Astrocyte of the cerebellum (primary cell): ENCODE measurements at places on chromosomes 12 and 14.
A peak's percentile ranks its signal among the peaks of the same experiment; 100 is the strongest.

- DNase-seq = no peak
These were observed 27.2 kb downstream of the EFCAB11 start for GRCh38 chr14:89927186-89927865.

DNA sequence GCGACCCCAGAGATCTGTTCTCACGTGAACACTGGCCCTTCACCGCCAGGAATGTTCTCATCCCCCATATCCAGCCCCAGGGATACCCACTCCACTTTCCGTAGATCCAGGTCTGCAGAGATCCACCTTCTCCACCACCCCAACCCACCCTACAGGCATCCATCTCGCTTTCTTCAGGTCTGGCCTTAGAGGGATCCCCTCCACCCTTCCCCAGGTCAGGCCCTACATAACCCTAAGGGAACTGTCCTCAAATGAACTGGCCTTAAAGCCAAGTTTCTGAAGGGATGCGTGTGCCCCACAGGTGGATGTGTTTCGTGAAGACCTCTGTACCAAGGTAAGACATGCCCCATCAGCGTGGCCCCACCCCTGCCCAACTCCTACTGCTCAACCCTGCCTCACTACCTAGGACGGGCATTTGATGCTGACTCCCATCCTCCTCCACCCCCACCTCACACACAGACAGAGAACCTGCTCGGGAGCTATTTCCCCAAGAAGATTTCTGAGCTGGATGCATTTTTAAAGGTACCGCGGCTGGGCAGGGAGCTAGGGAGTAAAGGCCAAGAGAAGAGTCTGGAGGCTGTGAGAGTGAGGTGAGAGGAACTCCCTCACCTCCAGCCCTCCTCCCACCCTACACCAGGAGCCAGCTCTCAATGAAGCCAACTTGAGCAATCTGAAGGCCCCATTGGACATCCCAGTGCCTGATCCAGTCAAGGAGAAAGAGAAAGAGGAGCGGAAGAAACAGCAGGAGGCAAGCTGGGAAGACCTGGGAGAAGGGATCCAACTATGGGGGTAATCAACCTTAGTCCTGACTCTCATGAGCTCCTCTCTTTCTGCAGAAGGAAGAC, 912 bp downstream of the PSME1 start:
- DNase-seq = no peak

GRCh38 chr14:76093077-76093476, 58.6 kb upstream of the GPATCH2L start:
- no peak for DNase-seq

DNA sequence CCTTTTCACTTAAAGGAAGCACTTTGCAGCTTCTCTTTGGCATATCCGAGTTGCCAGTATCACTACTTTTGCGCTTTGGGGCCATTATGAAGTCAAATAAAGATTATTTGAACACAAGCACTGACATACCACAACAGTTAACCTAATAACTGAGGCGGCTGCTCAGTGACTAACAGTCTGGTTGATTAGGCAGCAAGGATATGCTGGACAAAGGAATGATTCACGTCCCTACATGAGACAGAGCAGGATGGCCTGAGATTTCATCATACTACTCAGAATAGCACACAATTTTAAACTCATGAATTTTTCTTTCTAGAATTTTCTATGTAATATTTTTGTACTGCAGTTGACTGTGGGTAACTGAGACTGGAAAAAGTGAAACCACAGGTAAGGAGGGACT, 56.9 kb upstream of the E2F7 start:
- DNase-seq = peak; percentile 78

GRCh38 chr12:89267404-89267803, 84.9 kb downstream of the DUSP6 start:
- no peak for DNase-seq

GRCh38 chr14:74476107-74476506, 17.0 kb downstream of the NPC2 start:
- DNase-seq = no peak

DNA sequence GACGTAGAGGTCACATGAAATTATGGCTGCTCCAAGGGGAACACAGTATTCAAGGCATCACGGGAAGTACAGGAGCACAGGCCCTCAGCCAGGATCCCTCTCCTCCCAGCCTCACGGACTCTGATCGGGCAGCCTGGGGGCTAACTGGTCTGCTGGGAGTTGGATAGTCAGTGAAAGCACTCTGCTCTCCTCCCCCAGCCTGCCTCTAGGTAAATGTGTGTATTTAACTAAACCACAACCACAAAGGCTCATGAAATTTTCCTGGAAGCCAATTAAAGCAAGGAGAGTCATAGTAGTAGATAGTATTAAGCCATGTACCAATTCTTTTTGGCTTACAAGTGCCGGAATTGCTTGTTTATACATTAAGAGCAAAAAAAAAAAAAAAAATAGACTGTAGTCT, 254.3 kb downstream of the MSRB3 start:
- DNase-seq = peak; percentile 84

DNA sequence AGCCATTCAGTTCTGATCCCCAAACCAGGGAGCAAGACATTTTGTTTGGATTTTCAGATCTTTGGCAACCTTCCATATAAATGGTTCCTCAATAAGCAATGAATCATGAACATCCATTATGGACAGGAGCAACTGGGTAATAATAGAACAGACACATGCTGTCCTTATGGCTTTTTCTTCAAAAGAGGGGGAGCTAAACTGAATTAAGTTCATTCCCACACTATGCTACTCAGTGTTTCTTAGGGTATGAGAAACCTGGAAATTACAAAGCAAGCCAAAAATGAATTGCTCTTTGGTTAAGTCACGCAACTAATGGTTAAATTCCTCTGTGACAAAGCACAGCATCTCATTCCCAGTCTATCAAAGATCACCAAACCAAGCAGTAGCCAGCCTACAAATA, 51.0 kb downstream of the PTGER2 start:
- DNase-seq = peak; percentile 69

DNA sequence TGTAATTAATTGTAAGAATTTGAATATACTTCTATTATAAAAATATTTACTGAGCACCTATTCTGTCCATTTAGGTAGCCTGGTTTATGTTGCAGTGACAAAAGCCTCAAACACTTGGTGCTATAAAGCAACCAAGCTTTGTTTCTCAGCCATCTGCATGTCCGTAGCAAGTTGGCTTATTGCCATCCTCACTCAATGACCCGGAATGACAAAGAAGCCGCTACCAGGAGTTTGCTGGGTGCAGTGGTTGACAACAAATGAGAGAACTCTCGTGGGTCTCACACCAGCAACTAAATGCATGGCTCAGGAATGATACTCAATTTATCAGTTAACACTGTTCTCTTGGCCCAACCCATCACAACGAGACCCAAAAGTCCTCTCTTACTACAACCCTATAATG, 553.1 kb downstream of the DIO2 start:
- DNase-seq = no peak

- no peak for DNase-seq
These were observed 206.2 kb downstream of the CHST11 start for GRCh38 chr12:104662908-104663307.

GRCh38 chr12:119660076-119660475, 7.9 kb upstream of the PRKAB1 start:
- no peak for DNase-seq

GRCh38 chr14:76812422-76813383, at the start of gene ANGEL1:
Gene ANGEL1, minus strand, starts transcription at chr14:76812882. Its CDS starts 55 bp downstream, at chr14:76812827.
- DNase-seq = peak; percentile 72

GRCh38 chr14:93331002-93331727, 1.7 kb downstream of the BTBD7 start:
- DNase-seq = no peak

DNA sequence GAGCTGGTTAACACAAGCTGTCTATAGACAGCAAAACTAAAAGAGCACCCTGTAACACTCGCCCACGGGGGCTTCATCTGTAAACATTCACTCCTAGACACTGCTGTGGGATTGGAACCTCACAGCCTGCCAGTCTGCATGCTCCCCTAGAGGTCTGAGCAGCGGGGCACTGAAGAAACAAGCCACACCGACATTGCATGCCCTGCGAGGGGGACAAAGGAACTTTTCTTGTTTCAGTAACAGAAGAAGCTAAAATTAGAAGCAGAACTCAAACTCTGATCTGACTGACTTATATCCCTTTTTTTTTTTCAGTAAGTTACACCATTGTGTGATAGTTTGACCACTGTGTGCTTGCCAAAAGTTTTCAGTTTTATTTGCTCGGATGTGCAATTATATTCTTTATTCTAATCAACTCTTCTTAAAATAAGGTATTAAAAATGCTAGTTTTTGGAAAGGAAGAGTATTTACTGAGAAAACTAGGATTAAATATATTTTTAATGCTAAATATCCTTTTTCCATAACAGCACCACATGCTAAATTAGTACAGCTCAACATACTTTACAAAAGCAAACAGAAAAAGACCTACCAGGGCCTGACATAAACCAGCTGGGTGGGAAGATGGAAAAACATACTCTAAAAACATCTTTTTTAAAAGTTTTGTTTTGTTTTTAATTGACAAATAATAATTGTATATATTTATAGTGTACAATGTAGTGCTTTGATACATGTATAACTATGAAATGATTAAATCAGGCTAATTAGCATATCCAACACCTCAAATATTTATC, 100.2 kb downstream of the EPS8 start:
- no peak for DNase-seq

DNA sequence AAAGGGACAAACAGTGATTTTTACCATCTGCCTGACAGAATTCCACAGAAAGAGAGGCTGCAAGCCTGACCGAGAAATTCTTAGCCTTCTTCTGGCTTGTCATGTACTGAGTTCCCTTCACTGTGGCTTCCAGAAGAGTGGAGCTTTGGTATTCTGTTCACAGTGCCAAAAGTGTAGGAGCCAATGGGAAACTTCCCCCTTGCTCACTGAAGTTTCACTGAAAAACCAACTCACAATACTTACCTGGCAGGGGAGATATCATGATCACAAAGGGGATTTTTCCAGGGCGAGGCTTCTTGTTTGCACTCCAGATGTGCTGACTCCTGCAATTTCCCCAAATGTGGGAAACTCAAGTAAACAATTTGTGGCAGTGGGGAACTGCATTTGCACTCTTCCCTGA, 31.7 kb upstream of the MMP19 start:
- peak; percentile 11 for DNase-seq

DNA sequence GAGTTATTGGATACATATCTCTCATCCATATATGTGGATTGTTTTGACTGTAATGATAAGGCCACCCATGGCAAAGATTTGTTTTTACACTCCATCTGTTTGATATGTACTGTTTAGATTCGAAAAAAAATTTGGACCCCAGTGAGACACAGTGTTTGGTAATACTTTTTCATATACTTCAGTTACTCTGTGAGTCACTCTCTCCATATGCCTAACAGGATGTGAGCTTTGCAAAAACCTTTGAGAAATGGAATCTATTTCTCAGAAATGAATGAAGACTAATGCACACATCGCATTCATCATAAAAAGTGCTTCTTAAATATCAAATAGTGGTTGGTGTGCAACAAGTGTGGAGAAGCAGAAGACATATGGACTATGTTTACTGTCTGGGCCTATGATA, 781.5 kb downstream of the SLC6A15 start:
- peak; percentile 0 for DNase-seq

DNA sequence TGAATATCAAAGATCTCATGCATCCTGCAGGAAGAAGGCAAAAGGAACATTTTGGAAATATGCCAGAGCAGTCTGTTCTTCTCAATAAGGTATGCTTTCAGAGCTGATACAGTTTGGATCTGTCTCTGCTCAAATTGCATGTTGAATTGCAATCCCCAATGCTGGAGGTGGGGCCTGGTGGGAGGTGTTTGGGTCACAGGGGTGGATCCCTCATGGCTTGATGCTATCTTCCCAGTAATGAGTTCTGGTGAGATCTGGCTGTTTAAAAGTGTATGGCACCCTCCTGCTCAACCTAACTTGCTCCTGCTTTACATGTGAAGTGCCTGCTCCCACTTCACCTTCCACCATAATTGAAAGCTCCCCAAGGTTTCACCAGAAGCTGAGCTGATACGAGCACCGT, 76.6 kb downstream of the RIN3 start:
- no peak for DNase-seq

GRCh38 chr12:14780859-14781258, 22.4 kb downstream of the WBP11 start:
- no peak for DNase-seq

- DNase-seq = no peak
These were observed 40.1 kb downstream of the PDZRN4 start for GRCh38 chr12:41228066-41228820.

DNA sequence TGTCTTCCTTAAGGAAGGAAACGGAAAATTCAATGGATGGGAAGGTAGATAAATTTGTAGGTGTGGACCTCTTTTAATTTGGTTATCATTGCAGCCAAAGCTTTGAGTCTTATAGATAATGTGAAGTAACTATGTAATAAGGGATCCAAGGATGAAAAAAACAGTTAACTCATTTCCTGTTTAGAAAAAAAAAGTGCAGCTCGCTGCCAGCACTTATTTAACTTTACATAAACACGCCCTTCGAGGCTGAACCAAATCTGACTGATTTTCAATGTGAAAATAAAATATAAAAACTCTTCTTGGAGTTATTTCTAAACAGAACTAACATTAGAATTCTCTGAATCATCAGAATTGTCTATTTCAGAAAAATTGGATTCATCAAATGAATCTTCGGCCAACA, 7.0 kb downstream of the NUBPL start:
- no peak for DNase-seq
